GM04503 (cell line): ENCODE measurements at places on chromosomes 3 and 15.
A peak's percentile ranks its signal among the peaks of the same experiment; 100 is the strongest.

GRCh38 chr3:126990890-126991289 is 8.0 kb downstream of the PLXNA1 start:
- DNase-seq = no peak

- DNase-seq = no peak
Measured at GRCh38 chr3:176951144-176951543, 246.1 kb downstream of the TBL1XR1 start.

- DNase-seq = no peak
Measured at GRCh38 chr15:48630245-48630644, 15.3 kb downstream of the FBN1 start.

DNA sequence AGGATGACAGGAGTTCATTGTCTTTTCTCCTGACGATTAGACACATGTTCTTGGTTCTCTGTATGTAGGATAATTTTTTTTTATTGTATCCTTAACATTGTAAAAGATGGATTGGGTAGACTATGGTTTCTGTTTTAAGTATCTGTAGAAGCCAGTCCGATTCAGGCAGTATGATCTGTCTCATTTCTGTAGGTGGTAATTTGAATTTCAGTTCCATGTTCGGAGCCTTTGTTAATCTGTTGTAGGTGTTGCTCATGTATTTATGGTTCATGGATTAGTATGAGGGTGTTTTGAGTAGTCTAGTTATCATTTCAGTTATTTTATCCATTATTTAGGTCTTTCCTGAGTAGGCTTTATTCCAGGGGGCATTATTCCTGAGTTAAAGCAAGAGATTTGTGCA is 32.4 kb upstream of the MME start:
- DNase-seq = no peak

- DNase-seq = peak; percentile 47
Measured at GRCh38 chr15:100902436-100903167, 16.6 kb upstream of the LRRK1 start.

GRCh38 chr3:119589102-119589773 is 8.4 kb upstream of the PLA1A start:
- no peak for DNase-seq

- peak; percentile 90 for DNase-seq
Measured at GRCh38 chr15:39918688-39919385, 1.2 kb downstream of the GPR176 start.

GRCh38 chr3:53794597-53794996 is 51.6 kb downstream of the CHDH start:
- no peak for DNase-seq

GRCh38 chr3:169965562-169966427 is 812 bp upstream of the SEC62 start:
- no peak for DNase-seq

DNA sequence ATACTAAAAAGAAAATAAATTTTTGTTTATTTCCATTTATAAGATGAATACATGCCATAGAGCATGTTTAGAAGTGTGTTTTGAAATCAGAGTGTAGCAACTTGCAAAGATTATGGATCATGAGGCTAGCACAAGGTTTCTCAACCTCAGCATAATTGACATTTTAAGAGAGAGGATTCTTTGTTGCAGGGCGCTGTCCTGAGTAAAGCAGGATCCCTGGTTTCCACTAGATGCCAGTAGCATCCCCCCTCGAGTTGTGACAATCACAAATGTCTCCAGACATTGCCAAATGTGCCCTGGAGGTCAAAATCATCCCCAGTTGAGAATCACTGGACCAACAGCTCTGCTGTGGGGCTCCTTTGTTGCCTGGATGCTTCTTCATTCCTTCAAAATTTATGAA is 128.5 kb upstream of the RBMS3 start:
- no peak for DNase-seq

GRCh38 chr15:89761009-89761831 is 10.2 kb upstream of the MESP1 start:
- no peak for DNase-seq

DNA sequence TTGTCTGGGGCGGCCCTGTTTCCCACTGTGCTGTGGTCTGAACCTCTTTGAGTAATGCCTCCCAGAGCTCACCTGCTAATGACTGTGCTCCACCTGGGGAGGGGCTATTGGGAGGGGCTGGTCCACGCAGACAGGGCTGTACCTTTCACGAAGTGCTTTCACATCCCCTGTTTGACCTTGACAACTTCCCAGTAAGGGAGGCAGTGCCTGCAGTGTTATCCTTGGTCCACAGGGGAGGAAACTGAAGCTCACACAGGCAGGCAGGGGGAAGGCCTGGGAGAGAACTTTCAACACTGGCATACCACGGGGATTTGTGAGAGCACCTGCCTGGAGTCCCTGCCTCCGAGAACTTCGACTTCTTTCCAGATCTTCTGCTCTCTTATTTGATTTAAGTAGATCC is 91.2 kb downstream of the CACNA1D start:
- DNase-seq = no peak

GRCh38 chr3:166743481-166744134 is 636.5 kb downstream of the ZBBX start:
- DNase-seq = no peak

DNA sequence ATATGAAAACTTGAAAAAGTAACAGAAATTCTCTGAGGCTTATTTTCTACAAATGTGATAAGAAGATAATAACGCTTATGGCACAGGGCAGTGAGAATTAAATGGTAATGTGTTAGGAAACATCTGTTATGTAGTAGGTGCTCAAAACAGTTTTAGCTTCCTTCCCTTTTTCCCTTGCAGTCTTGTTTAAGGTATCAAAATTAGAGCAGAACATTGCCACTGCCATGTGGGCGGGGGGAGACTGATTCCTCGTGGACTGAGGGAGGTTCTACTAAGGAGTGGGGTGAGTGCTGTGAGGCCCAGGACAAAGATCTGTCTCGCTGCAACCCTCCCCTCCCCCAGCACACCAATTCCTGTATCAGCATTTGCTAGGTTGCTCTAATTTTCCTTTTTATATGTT is 702.4 kb downstream of the TUSC7 start:
- DNase-seq = no peak

DNA sequence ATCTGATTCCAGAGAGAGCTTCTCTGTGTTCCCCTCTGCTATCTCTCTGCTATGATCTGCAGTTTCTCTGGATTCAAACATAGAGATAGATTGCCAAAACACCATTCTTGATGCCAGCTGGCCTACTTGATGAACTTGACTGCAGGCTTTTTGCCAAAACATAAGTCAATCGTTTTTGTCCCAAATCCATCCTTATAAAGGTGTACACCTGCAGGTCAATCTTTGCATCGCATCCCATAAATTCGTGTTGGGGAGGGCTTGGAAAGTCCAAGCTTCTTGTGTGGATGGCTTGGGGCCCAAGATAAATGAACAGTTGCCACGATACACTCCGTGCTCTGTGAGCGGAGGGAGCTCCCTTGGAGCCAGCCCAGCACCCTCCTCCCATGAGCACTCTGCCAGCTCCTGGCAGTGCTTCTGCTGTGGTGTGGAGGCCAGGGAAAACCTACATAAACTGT is 2.7 kb downstream of the CERS3 start:
- no peak for DNase-seq

DNA sequence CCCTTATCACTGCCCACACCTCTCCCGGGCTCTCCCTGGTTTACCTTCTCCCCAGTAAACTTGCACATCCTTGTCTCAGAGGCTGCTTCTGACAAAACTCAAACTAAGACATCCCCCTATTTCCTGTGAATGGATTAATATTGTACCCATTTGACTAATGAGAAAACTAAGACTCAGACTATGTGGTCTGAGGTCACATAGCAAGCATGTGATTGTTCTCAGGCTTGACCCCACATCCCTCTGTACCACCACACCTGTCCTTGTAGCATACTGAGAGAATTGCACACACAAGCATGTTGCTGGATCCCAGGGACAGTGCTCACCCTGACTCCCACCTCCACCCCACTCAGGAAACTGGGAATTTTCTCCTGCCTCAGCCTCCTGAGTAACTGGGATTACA is 90.7 kb upstream of the HES1 start:
- DNase-seq = no peak

DNA sequence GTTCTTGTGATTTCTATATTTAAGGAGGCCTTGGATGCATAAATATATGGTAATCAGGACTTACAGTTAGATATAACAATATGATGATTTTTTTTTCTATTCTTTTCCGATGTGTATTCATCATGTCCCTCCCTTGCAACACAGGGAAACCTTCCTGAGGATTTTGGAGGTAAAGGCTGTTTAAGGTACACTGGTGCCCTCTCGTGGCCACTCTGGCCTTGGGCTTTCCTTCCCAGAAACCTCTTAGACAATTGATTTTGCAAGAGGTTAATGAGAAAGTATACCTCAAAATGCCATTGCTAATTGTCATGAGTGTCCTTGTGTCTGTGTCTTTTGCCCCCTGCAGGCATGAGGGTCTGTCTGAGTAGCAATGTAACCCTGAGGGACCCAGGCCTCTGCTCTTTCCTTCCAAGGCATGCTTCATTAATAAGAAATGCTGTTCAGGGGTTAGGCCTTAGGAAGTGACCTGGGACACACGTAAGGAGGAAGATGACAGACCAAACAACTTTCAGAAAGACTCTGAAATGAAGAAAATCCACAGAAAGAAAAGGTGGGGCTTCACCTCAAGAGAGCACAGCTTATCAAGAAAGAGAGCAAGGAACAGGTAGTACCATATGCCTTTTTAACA is 70.3 kb upstream of the PPP2R3A start:
- no peak for DNase-seq

DNA sequence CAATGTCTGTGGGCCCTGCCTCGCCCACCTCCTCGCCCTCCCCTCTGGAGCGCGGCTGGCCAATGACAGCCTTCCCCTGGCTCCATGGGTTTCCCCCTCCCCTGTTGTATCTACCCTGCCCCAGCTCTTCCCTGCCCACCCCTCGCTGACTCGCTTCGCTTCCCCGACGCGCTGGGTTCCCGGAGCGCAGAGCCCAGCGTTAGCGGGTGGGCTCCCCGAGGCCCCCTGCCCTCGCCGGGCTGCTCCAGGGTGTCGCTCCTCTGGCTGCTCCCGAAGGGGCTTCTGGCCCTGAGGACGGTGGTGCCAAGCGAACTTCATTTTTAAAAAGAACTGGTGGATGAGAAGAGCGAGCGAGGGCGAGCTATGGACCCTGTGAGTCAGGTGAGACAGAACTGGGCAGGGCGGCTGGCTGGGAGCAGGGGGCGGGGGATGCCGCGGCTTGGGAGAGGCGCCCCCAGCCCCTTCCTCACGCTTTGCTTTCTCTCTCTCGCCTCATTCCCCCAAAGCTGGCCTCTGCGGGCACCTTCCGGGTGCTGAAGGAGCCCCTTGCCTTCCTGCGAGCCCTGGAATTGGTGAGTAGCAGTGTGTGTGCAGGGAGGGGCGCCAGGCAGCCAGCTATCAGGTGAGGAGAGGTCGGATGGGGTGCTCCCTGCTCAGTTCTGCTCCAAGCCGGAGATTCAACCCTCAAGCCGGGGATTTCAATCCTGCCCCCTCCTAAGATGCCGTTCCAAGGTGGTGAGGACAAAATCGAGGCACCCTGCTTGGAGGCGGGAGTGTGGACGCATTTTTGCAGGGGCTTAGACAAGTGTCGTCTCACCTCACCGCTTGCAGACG is at the start of gene SYNPR:
SYNPR (plus strand) TSS at position 138 of the 834 bp plus-strand sequence.
- DNase-seq = no peak

- no peak for DNase-seq
Measured at GRCh38 chr15:33027306-33028035, 167.0 kb downstream of the FMN1 start.
